ENCODE measurements at places on chromosomes 7 and 10.
A peak's percentile ranks its signal among the peaks of the same experiment; 100 is the strongest.

- peak; percentile 96 for DNase-seq
Measured at GRCh38 chr10:119268871-119269506, 61.6 kb downstream of the GRK5 start.

GRCh38 chr10:82750538-82750937, 875.5 kb downstream of the NRG3 start:
- no peak for DNase-seq

GRCh38 chr7:11751315-11751714, 80.7 kb downstream of the THSD7A start:
- DNase-seq, result no peak

DNA sequence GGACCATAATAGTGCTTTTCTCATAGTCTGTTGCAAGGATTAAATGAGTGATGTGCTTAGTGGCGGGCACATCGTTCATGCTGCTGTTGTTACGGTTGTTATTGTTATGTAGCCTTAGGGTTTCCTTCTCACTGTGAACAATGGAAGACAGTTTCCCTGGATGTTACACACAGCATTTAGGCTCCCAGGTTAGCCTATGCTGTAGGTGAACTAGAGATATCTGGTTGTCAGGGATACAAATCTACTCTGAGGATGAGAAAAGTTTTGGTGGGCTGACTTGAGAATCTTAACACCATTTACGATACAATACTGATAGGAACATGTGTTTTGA, 14.7 kb downstream of the SH3PXD2A start:
- DNase-seq, result no peak

- no peak for DNase-seq
Measured at GRCh38 chr7:107059468-107059867, 15.0 kb downstream of the PRKAR2B start.

GRCh38 chr7:54955296-54955695, 63.5 kb upstream of the EGFR start:
- no peak for DNase-seq

DNA sequence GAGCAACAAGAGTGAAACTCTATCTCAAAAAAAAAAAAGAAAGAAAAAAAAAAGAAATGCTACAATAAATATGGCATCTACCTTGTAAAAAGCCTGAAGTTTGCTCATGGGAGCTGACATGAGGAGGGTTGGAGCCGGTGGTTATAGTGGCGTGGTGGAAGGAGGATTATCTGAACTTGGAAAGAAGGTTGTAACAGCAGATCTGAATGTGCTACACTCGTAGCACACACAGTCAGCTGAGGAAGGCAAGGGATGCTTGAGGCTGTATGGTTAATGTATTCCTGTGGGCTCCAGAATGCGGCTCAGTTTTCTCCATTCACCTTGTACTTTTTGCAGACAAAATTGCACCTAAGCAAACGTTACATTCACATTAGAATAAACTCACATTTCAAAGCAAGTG, 390.3 kb upstream of the GALNT17 start:
- no peak for DNase-seq

DNA sequence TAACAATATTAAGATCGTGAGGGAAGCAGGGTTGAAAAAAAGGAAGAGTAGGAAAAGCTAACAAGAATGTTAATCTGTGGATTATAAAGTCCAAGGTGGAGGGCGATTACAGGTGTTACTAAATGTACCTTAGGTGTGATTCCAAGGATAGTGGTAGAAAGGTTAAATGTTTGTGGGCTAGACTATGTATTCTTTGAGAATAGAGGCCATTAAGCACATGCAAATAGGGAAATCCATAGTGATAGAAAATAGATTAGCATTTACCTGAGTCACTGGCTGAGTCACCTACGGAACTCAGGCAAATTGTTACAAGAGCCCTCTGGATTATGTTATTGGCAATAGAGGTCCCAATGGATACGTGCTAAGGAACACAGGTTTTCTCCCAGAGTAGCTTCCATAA, 9.0 kb downstream of the MGAM2 start:
- no peak for DNase-seq

GRCh38 chr10:35136263-35136815, 9.7 kb downstream of the CREM start:
- DNase-seq, result no peak

GRCh38 chr7:146772601-146773000, 656.0 kb downstream of the CNTNAP2 start:
- DNase-seq, result no peak

DNA sequence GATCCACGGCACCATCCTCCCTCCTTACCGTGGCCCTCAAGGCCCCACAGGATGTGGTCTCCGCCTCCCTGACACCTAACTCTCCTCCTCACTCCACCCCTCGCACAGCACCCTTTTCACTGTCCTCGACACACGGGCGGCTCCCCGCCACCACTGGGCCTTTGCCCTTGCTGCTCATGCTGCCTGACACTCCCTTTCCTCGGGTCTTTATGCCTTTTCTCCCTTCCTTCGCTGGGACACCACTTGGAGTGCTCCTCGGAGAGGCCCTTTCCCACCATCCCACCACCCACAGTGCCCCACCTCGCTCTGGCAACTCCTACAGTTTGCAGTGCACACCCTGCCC, 7.9 kb upstream of the INMT start:
- no peak for DNase-seq

DNA sequence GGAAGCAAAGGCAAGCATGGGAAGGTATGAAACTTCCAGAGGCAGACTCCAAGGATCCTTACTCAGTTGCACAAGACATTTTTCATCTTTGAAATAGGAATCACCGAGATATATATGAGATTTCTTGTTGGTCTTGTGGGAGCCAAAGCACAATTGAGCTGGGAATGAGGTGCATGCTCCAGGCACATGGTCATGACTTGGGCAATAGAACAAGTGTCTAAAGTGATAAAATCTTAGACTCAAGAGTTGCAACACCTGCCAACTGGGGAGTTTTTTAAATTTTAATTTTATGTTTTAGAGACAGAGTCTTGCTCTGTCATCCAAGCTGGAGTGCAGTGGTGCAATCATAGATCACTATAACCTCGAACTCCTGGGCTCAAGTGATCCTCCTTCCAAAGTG, 169.5 kb upstream of the ADCY1 start:
- no peak for DNase-seq

DNA sequence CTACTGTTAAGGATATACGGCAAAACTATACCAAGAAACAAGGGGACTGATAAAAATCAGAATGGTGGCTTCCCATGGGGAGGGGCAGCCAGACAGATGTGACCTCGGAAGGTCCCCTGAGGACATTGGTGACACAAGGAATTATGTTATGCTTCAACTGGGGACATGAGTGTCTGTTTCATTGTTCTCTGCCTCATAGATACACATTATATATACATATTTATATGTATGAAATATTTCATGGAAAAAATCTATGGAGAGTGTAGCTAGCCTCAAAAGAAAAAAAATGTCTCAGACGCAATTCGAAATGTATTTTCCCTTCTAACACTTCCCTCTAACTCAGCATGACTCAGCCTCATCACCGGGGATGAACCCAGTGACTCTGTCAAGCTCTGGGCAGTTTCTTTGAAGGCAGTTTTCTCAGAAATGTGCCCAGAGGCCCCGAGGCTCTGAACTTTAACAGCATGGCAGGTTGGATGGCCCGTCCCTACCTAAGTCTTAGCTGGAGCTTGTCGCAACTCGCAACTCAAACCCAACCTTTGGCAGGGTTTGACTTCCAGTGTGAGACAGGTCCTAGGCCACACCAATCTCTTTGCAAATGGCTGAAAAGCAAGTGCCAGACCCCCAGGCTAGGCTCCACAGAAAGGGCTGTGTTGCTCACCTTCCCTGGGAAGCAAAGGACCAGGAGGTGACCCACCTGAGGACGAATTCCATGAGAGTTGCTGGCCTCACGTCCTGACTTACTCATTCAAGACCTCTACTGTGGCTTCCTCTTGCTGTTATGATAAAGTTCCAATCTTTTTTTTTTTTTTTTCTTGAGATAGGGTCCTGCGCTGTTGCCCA, 86.9 kb downstream of the CARD11 start:
- peak; percentile 63 for DNase-seq

DNA sequence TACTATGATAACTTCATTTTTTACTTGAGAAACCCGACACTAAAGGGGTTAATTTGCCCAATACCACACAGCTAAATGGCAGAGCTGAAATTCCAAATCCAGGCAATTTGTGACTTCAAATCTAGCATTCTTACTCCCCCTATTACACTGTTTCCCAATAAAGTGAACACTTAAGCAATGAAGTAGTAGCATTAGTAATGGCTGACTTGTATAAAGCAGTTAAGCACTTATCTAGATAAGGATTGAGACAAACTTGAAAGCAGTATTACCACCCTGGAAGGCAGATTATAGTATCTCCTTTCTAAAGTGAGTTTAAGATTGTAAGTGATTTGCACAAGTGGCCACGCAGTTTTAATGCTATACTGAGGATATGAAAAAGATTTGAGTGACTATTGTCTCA, 39.3 kb downstream of the WASL start:
- no peak for DNase-seq

- DNase-seq, result no peak
Measured at GRCh38 chr10:119521443-119522204, 20.9 kb downstream of the RGS10 start.

DNA sequence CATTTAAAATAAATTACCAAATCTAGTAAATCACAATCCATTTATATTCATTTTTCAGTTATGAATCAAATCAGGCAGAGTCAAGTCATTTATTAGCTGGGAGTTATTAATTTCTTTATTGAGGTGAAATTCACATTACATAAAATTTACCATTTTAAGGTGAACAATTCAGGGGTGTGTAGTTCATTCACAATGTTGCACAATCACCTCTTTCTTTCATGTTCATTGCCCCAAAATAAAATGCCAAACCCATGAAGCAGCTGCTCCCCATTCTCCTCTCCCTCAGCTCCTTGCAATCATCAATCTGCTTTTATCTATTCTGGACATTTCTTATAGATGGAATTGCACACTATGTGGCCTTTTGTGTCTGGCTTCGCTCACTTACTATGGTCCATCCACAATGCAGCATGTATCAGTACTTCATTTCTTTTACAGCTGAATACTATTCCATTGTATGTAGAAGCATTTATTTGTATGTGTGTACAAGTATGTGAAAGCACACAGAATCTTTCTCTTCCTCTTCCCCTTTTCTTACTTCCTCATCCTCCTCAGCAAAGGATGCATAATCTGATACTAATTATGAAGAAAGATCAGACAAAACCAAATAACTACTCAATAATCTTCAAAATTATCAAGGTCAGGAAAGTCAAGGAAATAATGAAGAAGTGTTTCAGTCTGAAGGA, 60.6 kb downstream of the LMBR1 start:
- no peak for DNase-seq

DNA sequence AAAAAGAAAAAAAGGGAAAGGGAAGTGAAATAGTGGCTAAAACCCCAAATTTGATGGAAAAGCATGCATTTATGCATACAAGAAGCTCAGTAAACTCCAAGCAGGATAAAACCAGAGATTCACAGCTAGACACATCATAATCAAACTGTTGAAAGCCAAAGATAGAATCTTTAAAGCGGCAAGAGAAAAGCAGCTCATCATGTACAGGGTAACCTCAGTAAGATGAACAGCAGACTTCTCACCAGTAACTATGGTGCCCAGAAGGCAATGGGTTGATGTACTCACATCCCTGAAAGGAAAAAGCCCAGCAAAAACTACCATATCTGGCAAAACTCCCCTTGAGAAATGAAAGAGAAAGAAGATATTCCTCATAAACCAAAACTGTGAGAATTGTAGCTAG, 60.4 kb downstream of the TPST1 start:
- DNase-seq, result no peak

GRCh38 chr7:4188651-4189050, 493.4 kb upstream of the FOXK1 start:
- DNase-seq, result no peak

- DNase-seq, result no peak
Measured at GRCh38 chr7:93015101-93015778, 102.5 kb downstream of the SAMD9 start.

GRCh38 chr10:44311563-44312051, 73.3 kb downstream of the CXCL12 start:
- no peak for DNase-seq

DNA sequence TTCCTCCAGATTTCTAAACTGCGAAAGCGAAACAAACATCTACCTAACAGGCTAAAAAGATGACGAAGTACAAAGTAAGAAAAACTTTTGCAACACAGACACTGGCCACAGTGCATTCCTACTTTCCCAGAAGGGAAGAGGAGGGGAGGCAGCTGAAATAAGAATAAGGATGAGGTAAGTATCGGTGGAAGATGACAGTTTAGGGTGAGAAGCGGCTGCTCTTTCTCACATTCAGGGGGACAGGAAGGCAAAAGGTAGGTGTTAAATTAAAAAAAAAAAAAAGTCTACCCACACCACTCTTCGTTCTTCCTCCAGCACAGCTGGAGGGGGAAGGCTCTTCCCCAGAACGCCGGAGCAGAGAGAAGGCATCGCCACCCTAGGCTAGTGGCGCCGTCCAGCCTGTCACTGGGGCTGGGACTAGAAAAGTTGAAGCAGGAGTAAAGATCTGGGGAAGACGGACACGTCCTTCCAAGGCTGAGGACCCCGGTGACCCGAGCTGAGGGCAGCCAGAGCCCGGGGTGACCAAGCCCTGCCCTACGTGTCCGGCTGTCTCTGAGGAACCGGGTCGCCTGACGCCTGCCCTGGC, 846 bp downstream of the DNAJC1 start:
- DNase-seq, result no peak

DNA sequence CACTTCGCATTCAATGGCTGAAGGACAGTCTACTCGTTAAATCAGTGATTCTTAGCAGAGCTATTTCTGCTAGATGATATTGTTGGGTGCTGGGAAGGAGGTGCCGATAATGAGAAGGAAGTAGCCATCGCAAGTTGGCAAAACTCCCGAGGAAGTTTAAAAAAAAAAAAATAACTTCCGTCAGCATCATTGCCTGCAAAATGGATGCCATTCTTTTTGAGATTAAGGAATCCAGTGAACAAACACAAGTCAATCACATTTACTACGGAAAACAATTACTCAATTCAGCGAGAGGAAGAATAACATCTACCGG, 74.4 kb upstream of the SFMBT2 start:
- no peak for DNase-seq

DNA sequence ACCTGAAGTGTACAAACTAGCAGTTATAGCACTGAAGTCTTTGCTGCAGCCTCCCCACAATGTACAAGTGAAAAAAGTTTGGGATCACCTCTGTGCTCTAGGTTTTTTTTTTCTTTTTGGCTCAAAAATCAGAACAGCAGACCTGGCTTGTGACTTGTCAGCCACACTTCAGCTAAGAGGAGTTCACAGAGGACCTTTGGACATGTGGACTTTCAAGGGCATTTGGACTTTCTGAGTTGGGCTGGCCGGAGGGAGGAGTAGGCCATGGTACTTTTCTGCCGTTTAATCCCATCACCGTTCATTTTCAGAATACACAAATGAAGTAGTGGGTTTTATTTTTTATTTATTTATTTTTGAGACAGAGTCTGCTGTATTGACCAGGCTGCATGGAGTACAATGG, 21.9 kb upstream of the ACSL5 start:
- DNase-seq, result no peak
